ENCODE measurements at places on chromosomes 1 and 21.

- no peak for DNase-seq
These were observed 41.2 kb downstream of the DMRTB1 start for GRCh38 chr1:53500204-53501064.

DNA sequence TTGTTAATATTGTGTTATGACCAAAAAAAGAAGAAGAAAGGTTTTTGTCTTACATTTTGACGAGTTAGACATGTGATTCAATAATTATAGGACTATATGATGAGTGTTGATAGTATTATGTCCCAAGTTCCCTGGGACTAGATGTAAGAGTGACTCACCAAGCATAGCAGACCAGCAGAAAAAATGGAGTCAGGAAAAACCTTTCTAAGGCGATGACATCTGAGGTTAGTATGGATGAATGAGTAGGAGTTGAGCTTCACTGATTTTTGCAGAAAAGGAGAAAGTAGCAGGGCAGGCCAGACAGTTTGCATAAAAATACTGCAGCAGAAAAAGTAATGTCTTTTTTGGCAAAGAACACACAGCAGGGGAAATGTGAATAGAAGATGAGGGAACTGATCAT, 1041.3 kb upstream of the ADGRL4 start:
- DNase-seq = no peak

GRCh38 chr1:192407206-192407605, 90.4 kb downstream of the RGS21 start:
- DNase-seq = no peak

DNA sequence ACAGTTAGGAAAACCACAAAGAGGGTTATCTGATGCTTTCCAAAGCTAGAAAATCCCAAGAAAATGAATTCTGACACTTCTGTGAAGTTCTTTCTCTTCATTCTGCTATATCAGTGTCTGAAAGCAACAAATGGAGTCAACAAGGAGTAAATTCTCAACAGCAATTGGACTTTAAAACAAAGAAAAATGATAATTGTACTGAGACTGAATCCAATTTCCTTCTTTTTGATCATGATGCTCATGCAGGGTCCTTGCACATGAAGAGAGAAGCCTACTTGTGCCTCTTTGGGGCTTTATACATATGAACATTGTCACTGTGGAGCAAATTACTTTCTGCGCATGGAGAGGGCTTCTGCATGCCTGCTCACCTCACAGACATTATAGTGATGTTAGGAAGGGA, at the start of gene OR10J5:
Gene OR10J5, minus strand, starts transcription at position 101 of the 400 bp plus-strand sequence. Its CDS starts 0 bp downstream, at position 101.
- DNase-seq = no peak

GRCh38 chr1:64234714-64235113, 31.3 kb downstream of the UBE2U start:
- DNase-seq = no peak

DNA sequence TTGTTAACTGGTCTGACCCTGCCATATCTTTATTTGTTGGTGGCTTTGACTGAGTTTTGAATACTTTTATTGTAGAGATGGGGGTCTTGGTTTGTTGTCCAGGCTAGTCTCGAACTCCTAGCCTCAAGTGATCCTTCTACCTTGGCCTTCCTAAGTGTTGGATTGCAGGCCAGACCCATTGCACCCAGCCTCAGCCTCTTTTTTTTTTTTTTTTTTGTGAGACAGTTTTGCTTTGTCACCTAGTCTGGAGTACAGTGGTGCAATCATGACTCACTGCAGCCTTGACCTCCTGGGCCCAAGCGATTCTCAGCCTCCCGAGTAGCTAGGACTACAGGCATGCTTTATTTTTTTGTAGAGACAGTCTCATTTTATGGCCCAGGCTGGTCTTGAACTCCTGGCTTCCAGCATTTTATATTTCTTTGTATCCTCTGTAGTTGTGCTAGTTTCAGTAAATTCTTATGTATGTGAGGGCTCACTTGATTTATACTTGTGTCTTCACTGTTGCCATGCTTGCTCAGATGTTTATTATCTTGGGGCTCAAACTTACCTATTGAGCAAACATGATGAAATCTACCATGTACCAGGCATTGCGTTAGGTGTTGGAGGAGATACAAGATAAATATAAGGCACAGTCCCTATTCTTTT, 24.1 kb downstream of the THRAP3 start:
- DNase-seq = no peak

DNA sequence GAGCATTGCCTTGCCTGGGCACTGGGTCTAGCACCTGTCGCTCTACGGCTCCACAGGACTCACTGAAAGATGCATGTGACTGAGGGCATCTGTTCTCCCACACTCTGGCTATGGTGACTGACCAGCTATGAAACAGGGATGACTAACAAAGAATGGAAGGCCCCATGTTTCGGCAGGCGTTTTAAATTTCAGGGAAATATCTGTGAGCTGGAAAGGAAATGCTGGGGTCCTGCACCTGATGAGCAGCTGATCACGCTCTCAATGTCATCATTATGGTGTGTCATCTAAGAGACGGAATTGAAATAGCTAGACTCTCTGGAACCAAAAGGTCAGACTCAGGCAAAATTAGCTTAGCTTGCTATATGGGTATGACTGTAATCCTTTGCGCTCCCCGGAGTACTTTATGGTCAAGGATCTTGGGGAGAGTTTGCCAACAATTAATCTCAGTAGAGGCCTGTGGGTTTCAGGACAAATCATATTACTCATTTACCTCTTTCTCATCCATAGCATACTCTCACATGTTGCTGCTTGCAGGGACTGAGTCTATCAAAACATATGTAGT, 24.5 kb upstream of the PALMD start:
- DNase-seq = no peak

DNA sequence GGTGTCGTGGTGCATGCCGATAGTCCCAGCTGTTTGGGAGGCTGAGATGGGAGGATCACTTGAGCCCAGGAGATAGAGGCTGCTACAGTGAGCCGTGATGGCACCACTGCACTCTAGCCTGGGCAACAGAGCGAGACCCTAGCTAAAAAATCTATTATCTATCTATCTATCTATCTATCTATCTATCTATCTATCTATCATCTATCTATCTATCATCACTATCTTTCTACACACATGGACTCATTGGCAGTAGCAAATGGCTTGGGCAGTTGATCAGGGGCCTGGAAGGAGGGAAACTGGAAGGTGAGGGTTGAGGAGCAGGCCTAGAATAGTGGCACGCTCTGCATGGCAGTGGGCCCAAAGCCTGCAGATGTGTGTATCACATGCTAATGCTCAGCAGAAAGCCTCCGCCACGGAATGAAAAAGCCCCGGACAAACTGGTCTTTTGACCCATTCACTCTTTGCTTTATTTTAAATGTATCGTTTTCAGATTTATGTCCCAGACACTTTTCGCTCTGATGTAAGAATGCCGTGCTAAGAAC, 7.3 kb upstream of the HUNK start:
- no peak for DNase-seq

DNA sequence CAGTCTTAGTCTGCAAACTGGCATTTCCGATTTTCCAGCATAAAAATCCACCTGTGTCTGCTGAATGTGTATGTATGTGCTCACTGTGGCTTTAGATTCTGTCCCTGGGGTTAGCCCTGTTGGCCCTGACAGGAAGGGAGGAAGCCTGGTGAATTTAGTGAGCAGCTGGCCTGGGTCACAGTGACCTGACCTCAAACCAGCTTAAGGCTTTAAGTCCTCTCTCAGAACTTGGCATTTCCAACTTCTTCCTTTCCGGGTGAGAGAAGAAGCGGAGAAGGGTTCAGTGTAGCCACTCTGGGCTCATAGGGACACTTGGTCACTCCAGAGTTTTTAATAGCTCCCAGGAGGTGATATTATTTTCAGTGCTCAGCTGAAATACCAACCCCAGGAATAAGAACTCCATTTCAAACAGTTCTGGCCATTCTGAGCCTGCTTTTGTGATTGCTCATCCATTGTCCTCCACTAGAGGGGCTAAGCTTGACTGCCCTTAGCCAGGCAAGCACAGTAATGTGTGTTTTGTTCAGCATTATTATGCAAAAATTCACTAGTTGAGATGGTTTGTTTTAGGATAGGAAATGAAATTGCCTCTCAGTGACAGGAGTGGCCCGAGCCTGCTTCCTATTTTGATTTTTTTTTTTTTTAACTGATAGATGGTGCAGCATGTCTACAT, 2.5 kb upstream of the OLFML3 start:
- no peak for DNase-seq

- DNase-seq = peak; percentile 77
These were observed at the start of gene PTGER3 for GRCh38 chr1:71047635-71048607. PTGER3 (minus strand) TSS chr1:71047816; CDS start chr1:71047577, 239 bp downstream.

DNA sequence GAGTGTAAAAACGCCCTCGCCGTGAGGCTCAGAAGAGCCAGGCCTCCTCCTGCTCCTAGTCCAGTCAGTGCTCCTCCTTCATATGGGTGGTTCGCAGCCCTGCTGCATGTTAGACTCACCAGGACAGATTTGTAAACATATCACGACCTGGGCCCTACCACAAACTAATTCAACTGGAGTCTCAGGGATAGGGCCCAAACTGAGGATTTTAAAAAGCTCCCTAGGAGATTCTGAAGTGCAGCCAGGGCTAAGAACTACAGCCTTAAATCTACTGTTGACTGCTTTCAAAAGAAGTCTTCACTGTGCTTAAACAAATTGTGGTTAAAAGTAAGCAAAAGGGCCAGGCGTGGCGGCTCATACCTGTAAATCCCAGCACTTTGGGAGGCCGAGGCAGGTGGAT, 57.0 kb downstream of the CAMTA1 start:
- no peak for DNase-seq

- peak; percentile 5 for DNase-seq
These were observed 17.3 kb upstream of the ACADM start for GRCh38 chr1:75707191-75707590.

DNA sequence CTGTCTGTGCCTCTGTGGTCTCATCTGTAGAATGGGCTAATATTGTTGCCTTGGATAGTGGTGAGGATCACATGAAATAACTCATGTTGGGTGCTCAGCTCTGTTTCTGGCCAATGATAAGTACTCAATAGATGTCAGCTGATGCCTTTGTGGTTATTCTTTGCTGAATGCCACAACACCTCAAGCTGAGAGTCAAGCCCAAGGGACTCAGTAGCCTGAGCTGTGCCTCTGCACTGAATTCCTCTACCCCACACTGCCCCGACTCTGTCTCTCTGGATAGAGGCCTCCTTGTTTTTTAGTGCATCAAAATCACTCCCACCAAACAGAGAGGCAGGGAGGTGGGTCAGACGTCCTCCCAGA, 196.1 kb upstream of the VAMP3 start:
- no peak for DNase-seq

Measured in NCI-H345 (cell line).